ENCODE measurements at places on chromosomes 7 and 10. TPM values are rescaled to one million over a fixed set of nuclear protein-coding genes. Genes with fewer than 3 reads are reported as not detected.

DNA sequence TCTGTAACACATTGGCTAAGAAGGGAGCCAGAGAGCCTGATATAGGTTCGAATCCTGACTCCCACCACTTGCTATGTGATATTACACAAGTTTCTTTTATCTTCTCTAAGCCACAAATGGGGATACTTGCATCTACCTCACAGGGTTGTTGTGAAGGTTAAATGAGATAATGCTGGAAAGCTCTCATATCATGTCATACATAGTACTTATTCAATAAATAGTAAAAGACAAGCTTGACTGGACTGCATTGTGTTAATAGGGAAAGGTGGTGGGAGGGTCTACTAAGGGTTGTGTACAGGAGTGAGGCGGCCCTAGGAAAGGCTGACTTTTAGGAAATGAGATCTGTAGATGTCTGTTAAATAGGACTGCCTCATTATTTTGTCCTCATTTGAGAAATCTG is 35.8 kb upstream of the DNMBP start:
- DNase-seq = no peak

GRCh38 chr10:124557648-124558338 is 96.2 kb downstream of the LHPP start:
- DNase-seq = no peak

Gene DENND2A
- total RNA-seq = 11.4 TPM

GRCh38 chr10:50999163-50999562 is 75.1 kb upstream of the PRKG1 start:
- no peak for DNase-seq

Gene GIMAP7
- 10.0 TPM for total RNA-seq

Gene STEAP2
- 26.1 TPM for total RNA-seq

GRCh38 chr10:8065651-8066050 is 11.2 kb downstream of the GATA3 start:
- no peak for DNase-seq

Gene UCN3
- total RNA-seq = 3.9 TPM

- DNase-seq = peak; percentile 57
Measured at GRCh38 chr10:98417973-98418664, 3.1 kb upstream of the PYROXD2 start.

DNA sequence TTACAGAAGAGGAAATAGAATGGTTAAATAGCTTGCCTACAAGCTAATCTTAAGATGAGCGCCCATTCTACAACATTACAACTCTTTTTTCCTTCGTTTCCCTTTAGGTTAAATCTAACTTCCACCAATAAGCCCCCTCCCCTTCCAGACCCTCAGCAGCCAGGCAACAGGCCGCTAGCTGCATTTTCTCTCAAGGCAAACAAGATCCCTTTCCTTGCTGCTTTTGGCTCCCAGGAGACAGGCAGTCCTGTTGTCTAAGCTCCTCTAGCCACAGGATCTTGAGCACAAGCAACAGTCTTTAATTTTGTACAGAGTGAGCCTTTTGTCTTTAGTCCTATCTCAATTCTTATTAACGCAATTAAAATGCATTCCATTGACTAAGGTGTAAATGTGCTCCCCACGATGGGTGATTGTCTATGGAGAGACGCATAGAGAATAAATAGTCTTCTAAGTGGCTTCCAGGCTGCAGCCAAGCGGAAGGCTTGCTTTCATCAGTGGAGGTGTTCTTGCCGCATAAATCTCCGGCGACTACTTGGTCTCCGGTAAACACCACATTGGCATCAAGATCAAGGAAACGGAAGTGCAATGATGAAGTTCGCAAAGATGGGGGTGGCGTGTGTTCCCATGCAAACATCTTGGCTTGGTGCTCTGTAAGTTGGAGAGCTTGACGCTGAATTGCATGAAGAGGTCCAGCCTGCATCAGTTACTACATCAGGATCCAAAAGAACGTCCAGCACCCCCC is 181.9 kb upstream of the LYZL2 start:
- DNase-seq = peak; percentile 94

DNA sequence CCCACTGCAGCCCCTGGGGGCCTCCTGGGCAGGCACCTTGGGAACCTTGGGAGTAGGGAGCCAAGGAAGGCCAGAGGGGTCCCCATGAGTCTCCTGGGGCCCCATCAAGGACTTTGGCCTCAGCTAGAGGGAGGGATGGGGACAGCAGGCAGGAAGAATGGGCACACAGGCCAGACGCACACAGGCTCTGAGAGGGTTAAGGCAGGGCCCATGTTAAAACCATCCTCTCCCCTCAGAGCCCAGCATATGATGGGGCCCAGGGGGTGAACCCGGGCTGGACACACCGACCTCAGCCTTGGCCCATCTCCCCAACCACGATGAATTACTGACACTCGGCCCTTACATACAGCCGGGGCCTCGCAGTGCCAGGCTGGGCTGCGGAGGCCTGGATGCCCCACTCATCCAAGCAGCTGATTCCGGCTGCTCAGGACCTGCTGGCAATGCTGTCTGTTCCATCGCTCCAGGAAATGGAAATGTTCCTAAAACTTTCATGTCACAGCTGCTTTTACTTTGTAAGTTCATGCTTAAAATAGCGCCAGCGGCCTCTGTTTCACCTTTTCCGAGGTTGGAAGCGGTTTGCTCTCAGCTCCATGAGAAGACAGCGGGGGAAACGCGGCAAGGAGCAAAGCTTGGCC is 17.3 kb upstream of the INPP5A start:
- peak; percentile 90 for DNase-seq

DNA sequence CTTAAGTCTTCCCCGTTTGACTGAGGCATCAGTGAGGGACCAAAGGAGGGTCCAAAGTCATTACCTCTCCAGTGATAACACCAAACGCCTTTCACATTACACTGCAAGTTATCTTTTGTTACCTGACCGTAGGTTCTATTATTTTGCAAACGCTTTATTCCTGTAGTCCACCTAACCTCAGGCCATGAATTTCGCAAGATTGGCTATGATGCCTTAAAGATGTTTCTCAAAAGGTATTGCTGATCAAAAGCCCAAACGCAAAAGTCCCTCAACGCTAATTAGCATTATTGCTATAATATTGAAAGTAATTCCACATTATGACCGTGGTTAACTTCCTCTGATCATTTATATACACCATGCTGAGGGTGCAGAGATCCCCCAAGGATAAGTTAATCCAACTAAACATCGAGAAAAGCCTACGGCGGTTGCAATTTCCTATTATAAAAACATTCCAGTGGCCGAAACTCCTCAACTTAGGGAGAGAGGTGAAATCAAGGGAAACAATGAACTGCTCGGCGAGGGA is 649 bp downstream of the DNA2 start:
- DNase-seq = no peak

- no peak for DNase-seq
Measured at GRCh38 chr10:117514971-117515370, 27.6 kb upstream of the EMX2 start.

GRCh38 chr7:98470485-98471240 is 69.8 kb upstream of the BAIAP2L1 start:
- DNase-seq = no peak

GRCh38 chr7:127066974-127067373 is 185.8 kb downstream of the GRM8 start:
- no peak for DNase-seq

All from sigmoid colon (tissue), 7 donors.